ENCODE measurements at places on chromosomes 7 and 10.

- DNase-seq = no peak
These were observed 75.5 kb downstream of the UBE2H start for GRCh38 chr7:129877146-129877792.

DNA sequence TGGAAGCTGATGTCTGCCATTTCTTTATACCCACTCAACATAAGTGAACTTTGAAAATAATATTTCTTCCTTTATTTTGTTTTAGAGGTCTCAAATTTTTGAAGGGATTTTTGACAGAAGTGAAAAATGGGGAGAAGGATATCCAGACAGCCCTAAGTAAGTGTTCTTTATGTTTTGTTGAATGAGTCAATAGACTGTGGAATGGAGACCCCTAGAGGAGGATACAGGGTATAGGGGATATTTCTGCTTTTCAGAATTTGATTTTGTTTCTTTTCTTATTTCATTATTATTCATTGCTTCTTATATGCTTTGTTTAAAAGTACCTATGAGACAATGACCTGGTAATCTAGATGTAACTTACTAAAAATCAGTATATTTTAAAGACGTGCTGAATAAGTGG lies 34.4 kb downstream of the PLEKHA8 start:
- no peak for DNase-seq

DNA sequence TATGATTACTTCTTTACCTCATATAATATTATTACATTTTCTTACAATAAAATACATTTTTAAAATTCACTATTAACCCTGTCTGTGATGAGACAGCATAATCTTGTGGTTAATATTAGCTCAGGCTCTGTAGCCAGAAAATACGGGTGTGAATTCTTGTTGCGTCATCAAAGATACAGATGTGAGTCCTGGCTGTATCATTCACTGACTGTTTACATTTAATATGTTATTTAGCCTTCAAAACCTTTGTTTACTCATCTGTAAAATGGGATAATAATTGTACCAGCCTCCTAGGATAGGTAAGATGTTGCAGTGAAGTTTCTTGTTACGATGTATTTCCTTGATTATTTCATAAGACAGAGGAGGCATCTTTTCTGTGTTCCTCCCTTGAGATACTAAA lies 184.7 kb upstream of the PRPS1L1 start:
- no peak for DNase-seq

DNA sequence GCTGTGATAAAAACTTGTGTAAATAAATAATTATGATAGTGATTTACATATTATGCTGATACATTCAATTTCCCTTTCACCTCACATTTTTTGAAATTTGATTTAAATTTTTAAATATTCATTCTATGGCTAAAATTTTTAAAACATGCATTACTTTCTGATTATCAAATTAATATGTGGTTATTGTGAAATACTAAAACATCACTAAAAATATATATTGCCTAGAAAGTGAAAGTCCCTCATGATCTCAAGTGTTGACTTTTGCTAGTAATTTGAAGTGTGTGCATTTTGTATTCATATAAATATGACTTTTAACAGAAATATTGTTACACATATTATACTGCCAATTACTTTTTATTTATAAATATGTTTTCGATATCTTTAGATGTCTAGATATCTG lies 3.1 kb downstream of the LRRC72 start:
- DNase-seq = no peak

- DNase-seq = no peak
These were observed 63.5 kb downstream of the ADAM12 start for GRCh38 chr10:126324826-126325225.
